Stimulated activated CD8-positive, alpha-beta memory T cell treated with anti-CD3 and anti-CD28 coated beads, Interleukin-15, amount 100 ng/mL, for 4 hours (primary cell): ENCODE measurements at places on chromosomes 16 and 17.

DNA sequence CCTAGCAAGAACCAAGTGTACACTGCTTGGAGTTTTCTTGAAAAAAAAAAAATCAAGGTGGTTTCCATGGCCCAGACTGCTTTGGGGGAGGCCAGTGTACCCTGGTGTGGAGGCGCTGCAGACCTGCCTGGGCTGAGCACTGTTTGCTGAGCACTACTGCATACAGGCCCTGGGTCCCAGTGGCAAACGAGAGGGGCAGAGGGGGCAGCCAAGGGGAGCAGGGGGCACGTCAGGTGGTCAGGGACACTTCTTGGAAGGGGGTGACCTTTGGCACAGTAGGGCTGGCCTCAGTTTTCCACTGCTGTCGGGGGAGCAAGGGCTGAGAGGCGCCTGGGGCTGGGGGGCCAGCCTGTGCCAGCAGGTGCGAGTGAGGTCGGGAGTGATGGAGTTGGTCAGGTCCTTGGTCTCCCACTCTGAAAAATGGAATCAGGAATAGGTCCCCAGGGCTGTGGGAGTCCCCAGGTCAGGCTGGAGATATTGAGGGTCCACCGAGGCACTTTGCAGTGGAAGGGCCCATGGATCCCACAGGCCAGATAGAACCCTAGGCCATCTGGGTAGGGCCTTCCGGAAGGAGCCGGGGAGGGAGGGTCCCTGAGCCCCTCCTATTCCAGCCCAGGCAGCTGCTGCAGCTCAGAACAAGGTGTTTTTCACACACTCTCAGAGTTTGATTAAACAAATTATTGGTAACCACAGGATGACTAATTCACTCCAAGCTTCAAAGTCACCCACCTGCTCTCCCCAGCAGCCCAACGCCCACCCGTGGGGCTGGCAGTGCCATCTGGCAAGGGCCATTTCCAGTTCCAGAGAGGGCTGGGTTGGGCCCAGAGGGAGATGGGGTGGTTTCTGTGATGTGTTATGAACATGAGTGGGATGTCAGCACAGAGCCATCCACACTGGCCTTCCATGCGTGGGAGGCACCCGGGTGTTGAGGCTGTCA, 3.5 kb downstream of the ZFPM1 start:
- peak; percentile 73 for DNase-seq

- DNase-seq: no peak
These were observed 468.0 kb downstream of the HS3ST3B1 start for GRCh38 chr17:14768923-14769322.

GRCh38 chr16:54792811-54793210, 137.9 kb upstream of the IRX5 start:
- no peak for DNase-seq

GRCh38 chr16:67872631-67873434, at the start of gene EDC4:
TSS of gene EDC4 (plus strand) at chr16:67873052. CDS start at chr16:67873262, 210 bp downstream.
- peak; percentile 73 for DNase-seq

DNA sequence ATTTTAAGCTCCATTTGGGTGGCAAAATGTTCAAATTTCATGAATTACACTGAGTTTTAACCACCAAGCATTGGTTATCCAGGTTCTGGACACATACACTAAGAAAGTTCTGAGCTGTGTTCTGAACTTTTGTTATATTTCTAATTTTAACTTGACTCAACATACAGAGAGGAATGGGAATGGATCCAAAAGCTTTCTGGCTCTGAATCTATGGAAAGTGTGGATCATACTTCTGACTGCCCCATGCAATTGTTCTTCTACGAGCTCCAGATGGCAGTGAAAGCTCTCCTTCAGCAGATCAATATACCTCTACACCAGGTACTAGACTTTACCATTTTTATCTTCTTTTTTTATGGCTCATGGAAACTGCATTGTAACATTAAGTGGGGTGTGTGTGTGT, 113.0 kb upstream of the NOG start:
- DNase-seq: no peak

DNA sequence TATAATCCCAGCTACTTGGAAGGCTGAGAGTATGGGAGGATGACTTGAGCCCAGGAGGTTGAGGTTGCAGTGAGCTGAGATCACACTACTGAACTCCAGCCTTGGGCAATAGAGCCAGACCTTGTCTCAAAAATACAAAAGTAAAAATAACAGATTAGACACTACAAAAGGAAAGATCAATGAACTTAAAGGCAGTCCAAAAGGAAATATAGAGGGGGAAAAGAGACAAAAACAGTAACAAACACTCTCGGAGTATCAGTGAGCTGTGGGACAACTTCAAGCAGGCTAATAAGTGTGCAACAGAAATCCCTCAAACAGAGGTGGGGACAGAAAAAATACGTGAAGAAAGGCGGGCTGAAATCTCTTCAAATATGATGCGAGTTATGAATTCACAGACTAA, 58.8 kb downstream of the CPPED1 start:
- no peak for DNase-seq

DNA sequence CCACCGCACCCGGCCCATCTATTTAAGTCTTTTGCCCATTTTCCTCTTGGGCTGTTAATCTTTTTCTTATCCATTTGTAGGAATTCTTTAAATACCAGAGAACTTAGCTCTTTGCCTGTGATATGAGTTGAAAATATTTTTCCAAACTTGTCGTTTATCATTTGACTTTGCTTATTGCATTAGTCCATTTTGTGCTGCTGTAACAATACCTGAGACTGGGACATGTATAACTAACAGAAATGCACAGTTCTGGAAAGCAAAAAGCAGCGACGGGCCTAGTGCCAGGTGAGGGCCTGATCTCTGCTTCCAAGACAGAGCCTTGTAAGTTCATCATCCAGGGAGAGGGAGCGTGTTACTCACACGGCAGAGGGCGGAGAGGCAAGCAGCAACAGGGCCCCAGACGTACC, 25.6 kb upstream of the BHLHA9 start:
- DNase-seq: no peak

- no peak for DNase-seq
These were observed 24.6 kb upstream of the DLX4 start for GRCh38 chr17:49944273-49944870.

DNA sequence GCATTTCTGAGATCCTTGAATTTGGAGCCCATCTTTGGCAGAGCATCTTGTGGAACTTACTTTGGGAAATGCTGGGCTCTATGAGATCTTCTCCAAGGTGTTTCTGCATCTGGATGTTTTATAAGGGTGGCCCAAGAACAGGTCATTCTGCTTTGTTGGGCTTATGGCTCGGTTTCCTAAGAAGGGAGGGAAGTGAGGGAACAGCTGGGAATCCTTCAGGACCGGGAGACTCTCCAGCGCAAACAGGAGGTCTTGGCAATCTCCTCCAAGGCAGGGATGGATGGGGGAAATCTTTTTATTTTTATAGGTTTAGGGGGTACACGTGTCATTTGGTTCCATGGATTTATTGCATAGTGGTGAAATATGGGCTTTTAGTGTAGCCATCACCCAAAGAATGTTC, 54.7 kb downstream of the IRX3 start:
- no peak for DNase-seq

GRCh38 chr16:84720177-84720579, 20.4 kb downstream of the USP10 start:
- DNase-seq: no peak

DNA sequence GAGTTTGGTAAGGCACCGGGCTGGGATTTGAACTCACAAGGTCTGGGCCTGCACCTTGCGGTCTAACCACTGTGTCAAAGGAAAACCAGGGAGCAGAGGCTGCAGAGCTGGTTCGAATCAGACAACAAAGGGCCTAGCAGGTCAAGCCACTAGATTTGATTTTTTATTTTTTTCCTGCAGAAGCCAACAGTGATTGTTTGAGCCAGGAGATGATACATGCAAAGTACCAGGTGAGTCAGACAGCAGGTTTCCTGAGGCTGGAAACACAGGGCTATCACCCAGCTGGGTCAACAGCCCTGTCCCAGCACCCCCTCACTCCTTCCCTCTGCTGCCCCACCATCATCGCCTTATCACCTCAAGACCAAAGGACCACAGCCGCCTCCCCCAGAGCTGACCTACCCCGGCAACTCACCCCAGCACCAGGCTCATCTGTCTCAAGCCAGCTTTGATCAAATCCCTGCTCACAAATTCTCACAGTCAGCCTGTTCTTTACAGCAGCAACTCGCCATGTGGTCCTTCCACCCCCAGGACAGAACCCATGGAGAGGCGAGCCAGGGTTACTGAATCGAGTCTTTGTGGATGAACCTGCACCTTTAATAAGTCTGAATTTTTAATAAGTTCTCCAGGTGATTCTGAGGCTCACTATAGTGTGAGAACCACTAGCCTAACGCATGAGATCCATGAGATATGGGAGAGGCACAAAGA, 13.0 kb upstream of the KRT19 start:
- no peak for DNase-seq

- no peak for DNase-seq
These were observed 237.0 kb downstream of the SEC14L1 start for GRCh38 chr17:77377710-77378235.
